ENCODE measurements at places on chromosomes 2 and 18. TPM values are rescaled to one million over a fixed set of nuclear protein-coding genes. Genes with fewer than 3 reads are reported as not detected.

VWA3B gene
- 5.2 TPM for total RNA-seq

- DNase-seq: no peak
Measured at GRCh38 chr2:11092701-11093335, 62.4 kb upstream of the SLC66A3 start.

GRCh38 chr18:31039426-31039825 is 3.1 kb downstream of the DSC3 start:
- DNase-seq: no peak

- DNase-seq: no peak
Measured at GRCh38 chr2:15655123-15655887, 63.6 kb downstream of the DDX1 start.

GRCh38 chr2:58427572-58428095 is 186.5 kb upstream of the FANCL start:
- DNase-seq: peak; percentile 80

GRCh38 chr2:207782238-207783030 is 12.7 kb upstream of the FZD5 start:
- no peak for DNase-seq

NDC80 gene
- 0.89 TPM for total RNA-seq

GRCh38 chr18:79862562-79862961 is 64.8 kb downstream of the KCNG2 start:
- no peak for DNase-seq

DNA sequence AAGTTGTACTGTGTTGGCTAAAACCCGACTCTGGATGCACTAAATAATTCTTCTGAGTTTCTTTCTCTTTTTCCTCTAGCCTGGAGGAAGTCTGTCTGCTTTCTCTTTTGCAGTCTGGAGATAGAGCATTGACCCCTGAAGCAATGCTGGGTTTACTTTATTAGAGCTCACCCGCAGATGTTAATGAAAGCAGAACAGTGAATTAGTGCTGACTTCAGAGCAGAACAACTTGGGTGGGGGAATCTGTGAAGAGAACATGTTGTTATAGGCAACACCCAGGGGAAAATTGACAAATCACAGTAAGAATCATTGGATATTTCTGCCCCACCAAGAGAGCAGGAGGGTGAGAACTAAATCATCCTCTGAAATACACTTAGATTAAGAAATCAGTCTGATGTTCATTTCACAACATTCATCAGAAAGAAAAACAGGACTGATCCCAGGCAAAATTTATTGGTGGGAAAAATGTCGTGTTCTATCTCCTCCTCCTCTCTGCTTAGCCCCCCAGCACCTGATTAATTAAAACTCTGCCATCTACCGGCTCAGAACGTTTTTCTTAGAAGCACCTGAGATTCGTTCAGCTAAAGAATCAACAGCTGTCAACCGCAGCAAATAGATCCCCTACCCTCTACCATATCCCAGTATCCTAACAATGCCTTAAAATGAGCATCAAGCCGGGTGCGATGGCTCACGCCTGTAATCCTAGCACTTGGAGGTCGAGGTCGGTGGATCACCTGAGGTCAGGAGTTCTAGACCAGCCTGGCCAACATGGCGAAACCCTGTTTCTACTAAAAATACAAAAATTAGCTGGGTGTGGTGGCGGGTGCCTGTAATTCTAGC is 165.1 kb downstream of the FMNL2 start:
- DNase-seq: no peak

HSPE1 gene
- total RNA-seq: 87.7 TPM

DNA sequence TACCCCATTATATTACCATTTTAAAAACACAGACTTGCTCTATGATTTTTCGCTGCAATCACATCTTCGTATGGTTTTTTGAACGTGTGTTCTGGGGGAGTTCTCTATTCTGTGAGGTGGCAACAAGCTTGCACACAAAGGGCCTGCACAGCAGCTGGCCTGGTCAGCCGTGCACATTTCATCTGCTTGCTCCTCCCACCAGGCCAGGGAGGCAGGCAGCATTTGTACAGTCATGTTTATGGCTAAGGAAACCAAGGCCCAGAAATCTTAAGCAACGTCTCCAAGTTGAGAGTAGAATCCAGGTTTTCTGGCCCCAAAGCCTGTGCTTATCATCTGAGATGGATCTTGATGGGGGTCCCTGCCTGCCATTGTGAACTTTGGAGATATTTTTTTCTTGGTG is 106.4 kb upstream of the SMIM21 start:
- no peak for DNase-seq

DNA sequence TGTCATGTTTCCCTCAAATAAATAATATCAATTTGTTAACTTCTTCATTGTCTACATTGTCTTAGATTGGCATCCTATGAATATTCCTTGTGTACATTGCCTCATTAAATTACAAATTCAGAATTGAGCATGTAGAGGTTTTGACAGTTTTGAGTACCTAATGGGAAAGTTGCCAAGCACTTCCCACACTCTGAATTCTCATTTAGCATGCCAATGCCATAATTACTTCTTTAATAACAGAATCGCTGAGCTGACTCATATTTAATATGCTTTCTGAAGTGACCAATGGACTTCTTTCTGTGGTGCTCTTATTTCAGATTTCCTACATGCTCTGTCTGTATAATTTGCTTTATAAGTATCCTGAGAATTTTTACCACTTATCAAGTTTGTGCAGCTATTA is 114.4 kb upstream of the NOL4 start:
- DNase-seq: no peak

ACOXL gene
- 37.9 TPM for total RNA-seq

GRCh38 chr2:177708660-177709444 is 316.3 kb downstream of the AGPS start:
- no peak for DNase-seq

DNA sequence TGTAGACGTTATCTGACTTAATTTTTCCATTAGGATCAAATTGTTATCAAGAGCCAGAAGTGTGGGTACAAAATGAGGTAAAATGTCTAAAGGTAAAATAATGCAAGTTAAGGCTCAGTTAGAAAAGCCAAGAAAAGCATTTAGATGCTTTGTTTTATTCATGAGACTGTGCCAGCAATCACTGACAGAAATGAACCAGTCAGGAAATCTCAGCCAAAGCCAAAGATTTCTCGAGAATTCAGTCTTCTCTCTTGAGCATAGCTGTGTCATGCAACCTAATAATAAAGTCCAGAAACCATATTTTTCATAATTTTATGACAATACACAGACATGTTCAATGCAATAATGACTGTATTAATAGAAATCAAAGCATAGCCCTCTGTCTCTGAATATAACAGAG is 43.5 kb upstream of the ZNF397 start:
- no peak for DNase-seq

LHCGR gene
- not detected for total RNA-seq

DNA sequence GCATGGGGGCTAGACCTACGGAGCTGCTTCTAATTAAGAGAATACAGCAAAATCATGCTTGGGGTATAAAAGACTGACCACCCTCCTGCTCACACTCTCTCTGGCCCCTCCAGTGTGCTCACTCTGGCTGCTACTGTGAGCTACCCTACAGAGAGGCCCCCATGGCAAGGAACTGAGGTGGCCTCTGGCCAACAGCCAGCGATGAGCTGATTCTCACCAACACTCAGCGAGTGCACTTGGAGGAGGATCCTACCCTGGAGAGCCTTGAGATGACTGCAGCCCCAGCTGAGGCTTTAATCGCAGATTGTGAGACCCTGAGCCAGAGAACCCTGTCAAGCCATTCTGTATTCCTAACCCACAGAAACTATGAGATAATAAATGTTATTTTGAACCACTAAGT is 88.2 kb downstream of the GFPT1 start:
- no peak for DNase-seq

LYPD6B gene
- total RNA-seq: not detected

DNA sequence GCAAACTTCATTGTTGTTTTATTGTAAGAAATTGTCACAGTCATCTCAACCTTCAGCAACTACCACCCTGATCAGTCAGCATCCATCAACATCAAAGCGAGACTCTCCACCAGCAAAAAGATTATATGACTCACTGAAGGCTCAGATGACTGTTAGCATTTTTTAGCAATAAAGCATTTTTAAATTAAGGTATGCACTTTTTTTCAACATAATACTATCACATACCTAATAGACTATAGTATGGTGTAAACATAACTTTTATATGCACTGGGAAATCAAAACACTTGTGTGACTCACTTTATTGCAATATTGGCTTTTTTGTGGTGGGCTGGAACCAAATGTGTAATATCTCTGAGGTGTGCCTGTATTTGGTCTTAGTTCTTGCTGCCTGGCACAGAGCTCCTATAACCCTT is 15.6 kb downstream of the SCN1A start:
- no peak for DNase-seq

KYNU gene
- total RNA-seq: 9.4 TPM

DNA sequence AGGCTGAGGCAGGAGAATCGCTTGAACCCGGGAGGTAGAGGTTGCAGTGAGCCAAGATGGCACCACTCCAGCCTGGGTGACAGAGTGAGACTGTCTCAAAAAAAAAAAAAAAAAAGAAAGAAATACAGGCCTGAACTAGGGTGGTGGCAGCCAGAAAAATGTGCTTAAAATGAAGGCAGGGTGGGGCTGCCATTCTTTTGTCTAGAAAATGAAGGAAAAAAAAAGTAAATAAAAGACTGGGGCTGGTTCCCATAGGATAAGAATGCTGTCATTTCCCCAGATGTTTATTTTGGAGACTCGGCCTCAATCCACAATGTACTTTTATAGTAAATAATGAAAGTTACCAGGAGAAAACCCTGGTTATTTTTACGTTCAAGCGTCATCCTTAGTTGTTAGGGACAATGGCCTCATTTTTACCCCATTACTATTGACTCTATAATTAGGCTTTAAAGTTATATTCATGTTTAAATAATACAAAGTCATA is 58.9 kb downstream of the ATP8B1 start:
- DNase-seq: no peak

DNA sequence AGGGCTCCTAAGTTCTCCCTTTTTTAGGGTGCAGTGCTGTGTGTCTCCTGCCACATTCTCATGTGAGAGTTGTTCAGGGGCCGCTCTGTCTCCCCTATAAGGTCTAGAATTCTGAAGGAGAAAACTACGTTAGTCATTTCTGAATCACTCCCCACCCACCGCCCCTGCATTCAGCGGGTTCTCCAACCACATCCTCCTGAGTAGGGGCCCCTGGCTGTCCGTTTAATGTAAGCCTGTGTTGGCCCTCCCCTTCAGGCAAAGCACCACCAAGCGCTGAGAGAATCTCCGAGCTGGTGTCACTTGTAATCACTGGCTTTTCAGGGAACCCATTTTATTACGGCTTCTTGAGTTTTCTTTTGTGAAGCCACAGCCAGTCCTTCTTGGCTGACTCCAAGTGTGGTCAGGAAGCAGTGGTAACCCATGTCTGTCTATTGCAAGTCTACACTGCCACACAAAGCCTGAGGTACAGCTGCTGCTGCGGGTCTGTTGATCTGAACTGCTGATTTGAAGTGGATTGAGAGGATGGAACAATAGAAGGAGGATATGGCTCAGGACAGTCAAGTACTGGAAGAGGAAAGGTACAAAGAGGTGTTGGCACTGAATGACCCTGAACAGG is 16.9 kb downstream of the LCT start:
- no peak for DNase-seq

UGT1A4 gene
- 0.14 TPM for total RNA-seq

GRCh38 chr18:5601188-5601624 is 57.4 kb upstream of the EPB41L3 start:
- DNase-seq: no peak

- DNase-seq: no peak
Measured at GRCh38 chr2:127574656-127575055, 39.2 kb downstream of the MYO7B start.

DNA sequence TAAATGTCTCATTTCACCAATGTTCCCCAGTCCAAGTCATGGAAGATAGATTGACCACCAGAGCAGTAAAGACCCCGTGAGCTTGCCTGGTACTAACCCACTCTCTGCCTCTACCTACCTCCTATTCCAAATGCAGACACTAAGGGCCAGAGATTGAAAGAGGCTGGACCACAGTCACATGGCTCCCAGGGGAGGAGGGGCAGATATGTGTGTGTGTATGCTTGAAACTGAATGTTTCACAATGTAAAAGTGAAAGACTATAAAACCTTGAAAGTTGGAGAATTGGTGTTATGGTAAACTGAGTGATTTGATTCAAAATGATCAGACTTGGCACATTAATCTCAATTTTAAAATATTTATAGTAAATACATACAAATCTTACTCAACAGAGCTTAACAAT is 21.7 kb upstream of the KLHL29 start:
- no peak for DNase-seq

- DNase-seq: no peak
Measured at GRCh38 chr2:41912337-41912736, 135.5 kb upstream of the PKDCC start.

PLGLB2 gene
- 7.1 TPM for total RNA-seq

DNA sequence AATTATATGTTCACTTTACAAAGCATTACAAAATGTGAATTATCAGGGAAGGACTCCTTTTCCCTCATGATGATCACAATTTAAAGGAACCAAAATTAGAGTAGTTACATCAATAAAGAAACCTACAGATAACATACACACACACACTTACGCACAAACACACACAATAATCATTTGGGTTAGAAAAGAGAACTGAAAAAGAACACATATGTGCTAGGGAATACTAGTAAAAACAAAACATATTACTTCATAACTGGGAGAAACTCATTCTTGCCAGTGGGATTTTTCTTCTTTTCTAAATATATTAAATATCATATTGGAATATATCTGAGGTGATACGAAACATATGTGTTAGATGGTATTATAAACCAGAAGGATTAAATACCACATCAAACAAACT is 42.3 kb downstream of the FIGN start:
- no peak for DNase-seq

- DNase-seq: no peak
Measured at GRCh38 chr2:18119883-18120282, 241.4 kb downstream of the KCNS3 start.

GRCh38 chr2:38528534-38528933 is 74.2 kb downstream of the HNRNPLL start:
- no peak for DNase-seq

SPATA3 gene
- total RNA-seq: not detected

C18orf54 gene
- total RNA-seq: 1.9 TPM

DNA sequence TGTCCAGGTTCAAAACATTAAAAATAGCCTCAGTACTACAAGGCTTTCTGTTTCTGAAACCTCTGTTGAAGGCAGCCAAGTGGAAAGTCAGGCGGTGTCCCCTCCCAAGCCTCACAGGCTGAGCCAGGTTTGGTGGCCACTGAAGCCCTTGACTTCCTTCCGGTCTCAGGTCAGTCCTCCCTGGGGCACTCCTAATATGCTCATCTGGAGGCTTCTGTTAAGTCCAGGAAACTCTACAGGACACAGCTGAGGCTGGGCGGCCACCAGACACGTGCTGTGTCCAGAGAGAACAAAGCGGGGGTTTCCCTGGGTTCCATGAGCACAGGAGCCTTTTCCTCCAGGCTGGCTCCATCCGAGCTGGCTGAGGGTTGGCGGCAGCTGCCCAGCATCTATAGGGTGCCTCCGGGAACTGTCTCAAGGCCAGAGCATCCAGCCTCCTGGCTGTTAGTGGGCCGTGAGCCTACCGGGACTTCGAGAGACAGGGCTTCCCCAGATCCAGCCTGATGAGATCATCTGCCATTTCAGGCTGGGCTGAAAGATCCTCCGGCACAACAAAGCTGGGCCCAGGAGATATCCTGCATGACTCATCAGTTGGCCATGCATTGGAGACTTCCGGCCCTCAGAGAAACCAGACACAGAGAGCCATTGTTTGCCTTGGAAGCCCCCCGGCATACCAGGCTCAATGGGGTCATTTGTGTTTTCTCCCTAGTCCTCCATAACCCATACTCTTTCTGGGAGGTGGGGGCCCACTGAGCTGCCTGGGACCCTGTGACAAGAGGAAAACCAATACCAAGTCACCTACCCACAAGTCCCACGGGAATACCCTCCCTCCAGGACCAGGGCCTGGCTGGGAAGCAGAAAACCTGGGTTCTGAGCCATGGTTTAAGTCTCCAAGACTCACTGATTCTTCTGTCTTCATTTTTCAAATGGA is 71.7 kb downstream of the HS1BP3 start:
- DNase-seq: peak; percentile 63

TAF4B gene
- 9.4 TPM for total RNA-seq
